ENCODE measurements at places on chromosomes 7 and 10.

DNA sequence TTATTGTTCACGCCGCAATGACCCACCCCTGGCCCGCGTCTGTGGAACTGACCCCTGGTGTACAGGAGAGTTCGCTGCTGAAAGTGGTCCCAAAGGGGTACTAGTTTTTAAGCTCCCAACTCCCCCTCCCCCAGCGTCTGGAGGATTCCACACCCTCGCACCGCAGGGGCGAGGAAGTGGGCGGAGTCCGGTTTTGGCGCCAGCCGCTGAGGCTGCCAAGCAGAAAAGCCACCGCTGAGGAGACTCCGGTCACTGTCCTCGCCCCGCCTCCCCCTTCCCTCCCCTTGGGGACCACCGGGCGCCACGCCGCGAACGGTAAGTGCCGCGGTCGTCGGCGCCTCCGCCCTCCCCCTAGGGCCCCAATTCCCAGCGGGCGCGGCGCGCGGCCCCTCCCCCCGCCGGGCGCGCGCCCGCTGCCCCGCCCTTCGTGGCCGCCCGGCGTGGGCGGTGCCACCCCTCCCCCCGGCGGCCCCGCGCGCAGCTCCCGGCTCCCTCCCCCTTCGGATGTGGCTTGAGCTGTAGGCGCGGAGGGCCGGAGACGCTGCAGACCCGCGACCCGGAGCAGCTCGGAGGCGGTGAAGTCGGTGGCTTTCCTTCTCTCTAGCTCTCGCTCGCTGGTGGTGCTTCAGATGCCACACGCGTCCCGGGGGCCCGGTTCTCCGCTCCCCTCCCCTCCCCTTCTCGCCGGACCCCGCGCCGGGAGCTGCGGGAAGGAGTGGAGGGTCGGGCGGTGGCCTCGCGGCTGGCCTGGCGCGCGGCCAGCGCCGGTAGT, at the start of gene CBX3:
Gene CBX3, plus strand, starts transcription at position 499 of the 772 bp plus-strand sequence. CDS start 1,254 bp downstream, outside the sequence.
- peak; percentile 81 for ATAC-seq

DNA sequence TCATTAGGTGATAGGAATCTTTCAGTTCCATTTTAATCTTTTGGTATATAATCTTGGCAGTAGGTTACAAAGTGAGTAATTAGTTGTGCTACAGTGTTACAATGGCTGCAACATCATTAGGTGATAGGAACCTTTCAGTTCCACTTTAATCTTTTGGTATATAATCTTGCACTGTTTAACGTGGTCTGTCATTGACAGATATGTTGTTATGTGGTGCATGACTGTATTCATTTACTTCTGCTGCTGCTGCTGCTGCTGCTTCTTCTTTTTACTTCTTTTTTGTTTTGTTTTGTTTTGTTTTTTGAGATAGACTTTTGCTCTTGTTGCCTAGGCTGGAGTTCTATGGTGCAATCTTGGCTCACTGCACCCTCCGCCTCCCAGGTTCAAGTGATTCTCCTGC, 28.6 kb downstream of the ST7 start:
- ATAC-seq: no peak

DNA sequence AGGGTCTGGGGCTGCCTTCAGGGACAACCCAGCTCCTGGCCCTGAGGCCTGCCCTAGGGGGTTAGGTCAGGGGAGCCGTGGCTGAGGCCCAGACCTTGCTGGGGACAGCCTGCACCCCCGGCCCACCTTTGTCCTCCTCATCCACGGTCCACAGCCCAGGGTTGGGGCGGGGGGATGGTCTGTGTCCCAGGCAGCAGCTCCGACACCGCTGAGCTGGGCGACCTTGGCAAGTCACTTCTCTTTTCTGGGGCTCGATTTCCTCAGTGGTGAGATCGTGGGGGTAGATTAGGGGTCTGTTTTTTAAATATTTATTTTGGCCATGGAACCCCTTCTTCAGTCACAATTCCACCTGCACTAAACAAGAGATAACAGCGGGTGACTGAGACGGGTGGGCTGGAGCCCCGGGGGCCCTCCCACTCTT, 30.9 kb downstream of the DNAJB12 start:
- no peak for ATAC-seq

GRCh38 chr10:132617737-132618052, 80.1 kb downstream of the INPP5A start:
- no peak for ATAC-seq

DNA sequence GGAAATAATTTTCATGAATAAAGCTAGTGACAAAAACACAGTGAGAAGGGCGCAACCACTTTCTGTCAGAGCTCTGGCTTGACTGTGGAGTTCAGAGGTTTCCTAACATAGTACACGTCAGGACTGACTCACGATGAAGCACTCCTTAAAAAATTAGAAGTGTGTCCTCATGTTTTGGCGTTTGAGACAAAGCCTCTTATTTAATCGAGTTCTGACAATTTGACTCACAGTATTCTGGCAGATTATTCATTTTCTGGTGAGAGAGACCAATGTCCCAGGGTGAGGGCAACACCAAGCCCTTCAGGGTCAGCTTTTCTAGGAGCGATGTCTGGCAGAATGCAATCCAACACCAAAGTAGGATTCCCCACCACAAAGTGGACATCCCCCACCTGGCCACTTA, 108.7 kb downstream of the DIP2C start:
- ATAC-seq: no peak

GRCh38 chr7:40597517-40597916, 462.7 kb downstream of the SUGCT start:
- ATAC-seq: no peak

DNA sequence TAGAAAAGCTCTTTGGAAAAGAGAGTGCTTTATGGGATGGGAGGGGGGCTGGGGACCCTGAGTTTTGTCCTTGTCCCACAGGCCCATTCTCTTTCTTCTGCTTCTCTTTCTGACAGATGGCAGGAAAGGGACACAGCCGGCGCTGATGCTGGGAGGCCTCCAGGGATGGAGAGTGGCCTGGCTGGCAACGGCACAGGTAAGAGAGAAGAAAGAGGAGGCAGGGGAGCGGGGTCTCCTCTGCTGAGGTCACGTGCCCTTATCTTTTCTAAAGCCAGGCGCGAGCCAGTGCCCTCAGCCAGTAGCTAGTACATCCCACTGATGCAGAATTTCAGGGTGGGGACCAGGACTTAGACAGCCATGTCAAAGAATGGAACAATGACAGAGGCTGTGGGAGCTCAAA, 9.2 kb downstream of the ZNF775 start:
- ATAC-seq: no peak

DNA sequence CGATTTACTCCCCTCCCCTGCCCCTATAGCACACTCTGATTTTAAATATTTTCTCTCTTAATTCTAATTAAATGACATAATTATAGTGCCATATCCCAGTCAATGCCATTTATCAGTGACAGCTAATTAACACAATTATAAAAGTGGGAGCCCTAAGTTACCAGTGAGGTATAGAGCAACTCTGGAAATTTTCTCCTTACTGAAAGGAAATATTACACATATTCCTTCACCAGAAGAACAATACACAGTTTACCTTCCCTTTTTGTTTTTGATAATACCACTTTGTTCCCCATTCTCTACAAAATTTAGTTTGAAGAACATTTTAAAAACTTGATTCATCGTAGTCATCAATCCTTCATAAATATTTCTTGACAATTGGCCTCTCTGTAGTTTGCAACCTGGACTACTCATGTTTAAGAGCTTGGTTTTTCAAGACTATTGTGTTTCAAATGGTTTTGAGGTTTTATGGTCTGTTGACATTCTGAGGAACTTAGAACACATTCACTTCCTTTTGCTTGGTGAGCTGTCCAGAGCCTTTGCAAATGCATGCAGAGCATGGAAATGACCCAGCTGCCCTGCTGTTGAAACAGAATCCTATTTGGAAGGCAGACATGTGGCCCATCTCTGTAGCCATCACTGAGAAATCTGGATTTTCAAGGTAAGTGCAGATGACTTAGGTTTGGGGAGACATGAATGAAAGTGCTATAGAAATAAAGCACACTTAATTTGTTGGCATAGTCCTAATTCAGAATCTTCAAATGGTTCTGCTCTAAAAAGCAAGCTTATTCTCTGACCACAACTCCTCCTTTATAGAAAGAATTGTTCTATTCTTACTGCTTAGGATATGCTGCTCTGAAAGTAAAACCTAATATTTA, at the start of gene GPR141:
Gene GPR141, plus strand, starts transcription at position 521 of the 875 bp plus-strand sequence. CDS start 56,628 bp downstream, outside the sequence.
- peak; percentile 95 for ATAC-seq

GRCh38 chr7:92753614-92754013, 82.8 kb downstream of the CDK6 start:
- ATAC-seq: no peak

GRCh38 chr10:69080226-69080625, 7.7 kb upstream of the SRGN start:
- ATAC-seq: no peak

- ATAC-seq: no peak
These were observed 170.8 kb downstream of the AUTS2 start for GRCh38 chr7:69768986-69769595.

GRCh38 chr7:26202019-26202990, 760 bp downstream of the CBX3 start:
- peak; percentile 4 for ATAC-seq

DNA sequence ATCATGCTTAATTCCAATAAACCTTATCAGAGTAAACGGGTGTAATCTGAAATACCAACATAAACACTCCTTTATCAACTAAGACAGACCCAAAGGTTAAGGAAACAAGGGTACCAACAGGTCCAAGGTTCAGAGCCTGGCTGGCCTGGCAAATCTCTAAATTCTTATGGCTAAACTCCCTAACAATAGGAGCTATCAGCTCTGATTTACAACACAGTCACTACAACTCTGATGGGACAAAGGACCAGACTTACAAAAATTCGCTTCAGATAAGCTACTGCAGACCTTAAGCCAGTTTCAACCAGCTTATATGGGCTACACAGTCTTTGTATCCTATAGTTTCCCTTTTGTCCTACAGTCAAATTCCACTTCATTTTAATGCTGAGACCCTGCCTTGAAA, 381.9 kb downstream of the ZWINT start:
- no peak for ATAC-seq

GRCh38 chr10:69572159-69573055, 815 bp downstream of the NEUROG3 start:
- peak; percentile 42 for ATAC-seq

DNA sequence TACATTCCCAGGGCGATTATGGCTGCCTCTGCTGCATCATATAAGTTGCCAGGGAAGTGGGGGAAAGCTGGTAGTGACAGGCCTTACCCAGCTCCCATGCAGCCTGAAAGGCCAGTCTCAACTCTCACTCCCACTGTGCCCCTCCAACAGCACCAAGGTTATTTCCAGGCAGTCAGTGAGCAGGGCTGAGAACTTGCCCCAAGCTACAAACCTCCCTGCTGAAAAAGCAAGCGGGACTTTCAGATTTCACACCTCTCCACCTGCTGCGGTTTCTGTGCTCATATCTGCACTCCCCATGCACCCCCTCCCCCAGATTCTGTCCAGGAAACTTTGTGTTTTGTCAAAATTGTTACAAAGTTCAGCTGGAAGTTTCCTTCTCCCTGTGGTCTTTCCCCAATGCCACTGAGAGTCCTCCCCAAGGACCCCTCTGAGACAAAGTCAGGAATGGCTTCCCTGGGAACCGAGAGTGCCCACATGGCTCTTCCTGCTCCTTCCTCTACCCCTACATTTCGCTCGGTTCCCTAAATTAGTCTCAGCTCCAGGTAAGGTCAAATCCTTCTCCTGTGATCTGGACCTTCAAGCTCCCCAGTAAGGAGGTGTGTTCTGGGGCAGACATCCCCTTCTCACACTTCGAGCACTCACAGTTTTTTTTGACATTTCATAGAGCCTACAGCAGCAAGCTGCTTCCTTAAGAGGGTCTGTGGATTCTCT, 25.3 kb upstream of the WNT2 start:
- no peak for ATAC-seq

- no peak for ATAC-seq
These were observed 45.8 kb downstream of the HDAC9 start for GRCh38 chr7:18541181-18541870.

- ATAC-seq: no peak
These were observed 19.0 kb downstream of the ADCY1 start for GRCh38 chr7:45593121-45593541.

- no peak for ATAC-seq
These were observed 84.3 kb downstream of the CUL2 start for GRCh38 chr10:35005868-35006267.

GRCh38 chr7:159116581-159117339, 27.9 kb downstream of the VIPR2 start:
- ATAC-seq: no peak

GRCh38 chr10:74544106-74544505, 282.3 kb upstream of the KAT6B start:
- ATAC-seq: no peak

- peak; percentile 80 for ATAC-seq
These were observed 28.9 kb upstream of the INHBA start for GRCh38 chr7:41731493-41732435.

DNA sequence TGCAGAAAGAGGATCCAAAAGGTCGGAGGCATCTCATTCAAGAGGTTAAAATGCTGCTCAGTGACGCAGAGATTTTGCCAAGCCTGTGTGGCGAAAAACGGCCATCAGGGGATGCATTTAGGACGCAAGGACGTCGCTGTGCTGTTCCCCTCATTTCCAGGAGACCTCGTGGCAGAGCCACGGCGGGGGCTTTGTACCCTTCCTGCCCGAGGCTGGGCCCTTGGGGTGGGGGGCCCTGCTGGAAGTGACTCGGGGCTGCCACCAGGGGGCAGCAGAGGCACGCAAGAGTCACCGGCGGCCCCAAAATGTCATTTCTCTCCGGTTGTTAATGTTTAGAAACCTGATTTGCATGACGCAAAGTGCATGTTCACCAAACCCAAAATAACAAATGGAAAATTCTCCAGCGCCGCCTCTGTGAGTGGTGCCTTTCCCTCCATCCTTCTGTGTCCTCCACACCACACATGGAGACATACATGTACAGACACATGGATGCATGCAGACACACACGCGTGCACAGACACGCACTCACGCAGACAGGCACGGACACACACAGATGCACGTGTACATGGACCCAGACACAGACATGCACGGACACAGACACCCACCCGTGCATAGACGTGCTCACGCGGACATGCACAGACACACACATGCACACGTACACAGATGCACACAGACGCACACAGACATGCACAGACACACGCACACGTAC, 51.0 kb upstream of the NKX6-2 start:
- peak; percentile 52 for ATAC-seq

- no peak for ATAC-seq
These were observed 117.4 kb downstream of the TES start for GRCh38 chr7:116327752-116328151.

DNA sequence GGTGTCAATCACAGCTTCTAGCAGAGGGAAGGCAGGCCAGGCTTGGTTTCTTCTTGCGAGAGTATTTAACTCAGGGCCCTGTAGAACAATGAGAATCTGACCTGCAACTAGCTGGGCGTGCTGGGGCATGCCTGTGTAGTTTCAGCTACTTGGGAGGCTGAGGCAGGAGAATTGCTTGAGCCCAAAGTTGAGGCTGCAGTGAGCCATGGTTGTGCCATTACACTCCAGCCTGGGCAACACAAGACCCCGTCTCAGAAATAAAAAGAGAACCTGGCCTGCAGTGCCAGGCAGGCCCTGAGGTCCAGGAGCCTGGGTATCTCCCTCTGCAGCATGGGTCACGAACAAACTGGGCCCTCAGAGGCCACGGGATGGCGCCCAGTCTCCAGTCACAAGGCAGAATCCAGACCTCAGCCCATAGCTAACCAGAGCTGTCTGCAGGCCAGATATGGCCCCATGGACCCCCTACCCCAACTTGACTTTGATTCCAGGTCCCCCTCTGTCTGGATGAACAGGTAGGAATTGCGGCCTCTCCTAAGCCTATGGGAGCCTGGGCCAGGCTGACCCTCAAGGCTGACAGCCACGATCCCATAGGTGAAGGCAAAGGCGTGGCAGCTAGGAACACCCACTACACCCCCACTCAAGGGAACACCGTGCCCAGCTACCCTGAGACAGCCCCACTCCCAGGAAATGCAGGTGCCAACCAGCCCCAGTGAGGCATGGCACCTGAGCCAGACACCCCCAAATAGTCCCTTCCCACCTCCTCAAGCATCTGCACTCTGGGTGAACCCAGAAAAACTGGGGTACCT, 102.7 kb upstream of the TNRC18 start:
- ATAC-seq: no peak

Measured in stimulated activated memory B cell treated with anti-CD40 and anti-IgM and Interleukin-4, amounts not matched to agents 10 μg/mL and 1 μg/mL and 100 μg/mL, for 72 hours (primary cell).